ENCODE measurements at places on chromosomes 4 and X.

DNA sequence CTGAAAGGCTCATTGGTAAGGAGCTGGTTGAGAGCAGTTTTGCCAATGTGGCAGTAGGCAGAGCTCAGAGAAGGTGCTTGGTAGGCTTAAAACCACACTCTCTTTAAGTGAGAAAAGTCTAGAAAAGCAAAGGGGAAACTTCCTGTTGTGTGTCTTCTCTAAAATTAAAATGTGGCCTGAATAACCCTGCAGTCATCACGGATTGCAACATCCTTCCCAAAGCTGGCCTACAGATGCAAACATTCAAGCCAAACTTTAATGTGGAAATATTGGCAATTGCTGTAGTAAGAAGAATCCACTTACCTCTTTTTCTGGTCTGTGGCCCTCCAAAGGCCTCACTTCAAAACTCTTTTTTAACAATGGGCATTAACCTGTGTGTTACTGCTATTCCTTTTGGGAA is 348.5 kb downstream of the OPHN1 start:
- DNase-seq = no peak

GRCh38 chr4:36241771-36242170 is 2.5 kb downstream of the ARAP2 start:
- no peak for DNase-seq

DNA sequence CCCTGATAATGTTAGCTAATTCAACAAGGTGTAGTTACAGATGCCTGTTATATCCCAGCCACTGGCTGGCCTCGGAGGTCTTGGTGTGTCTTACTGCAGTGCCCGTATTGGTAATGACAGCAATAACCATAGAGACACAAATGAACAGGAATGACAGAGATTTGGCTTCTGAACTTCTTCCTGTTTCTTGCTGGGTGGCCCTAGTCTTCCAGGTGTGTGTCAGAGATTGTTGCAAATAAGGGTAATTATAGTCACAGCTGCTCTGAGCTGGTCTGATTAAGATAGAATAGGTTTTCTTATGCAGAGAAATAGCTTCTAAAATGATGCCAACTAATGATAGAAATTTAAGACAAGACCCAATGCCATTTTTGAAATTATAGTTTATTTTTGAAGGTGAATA is 64.1 kb upstream of the MAD2L1 start:
- no peak for DNase-seq

GRCh38 chr4:125511715-125512114 is 197.0 kb downstream of the FAT4 start:
- DNase-seq = no peak

GRCh38 chr4:139682309-139682708 is 16.7 kb downstream of the MGST2 start:
- no peak for DNase-seq

DNA sequence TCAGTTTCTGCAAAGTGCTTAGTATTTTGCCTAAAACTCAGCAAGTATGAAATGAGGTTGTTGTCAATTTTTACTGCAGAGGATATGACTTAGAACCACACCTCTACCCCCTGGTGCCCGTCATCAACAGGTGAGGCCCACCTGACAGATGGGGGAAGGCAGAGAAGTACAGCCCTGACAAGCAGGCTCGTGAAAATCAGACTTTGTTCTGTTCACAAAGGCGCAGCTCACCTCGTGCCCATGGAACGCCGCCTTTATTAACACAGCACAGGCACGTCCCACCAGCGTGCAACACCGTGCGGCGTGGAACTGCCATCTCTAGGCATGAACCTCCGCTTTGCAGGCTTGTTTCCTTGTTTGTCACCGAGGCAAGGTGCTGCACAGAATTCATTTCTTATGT is 13.3 kb downstream of the CYP4V2 start:
- no peak for DNase-seq

Data from aorta (tissue), 5 donors.